ENCODE measurements at places on chromosomes 1 and 21. TPM values are rescaled to one million over a fixed set of nuclear protein-coding genes. Genes with fewer than 3 reads are reported as not detected.

Gene PRDM16
- 5.6 TPM for total RNA-seq

Gene SRP9
- total RNA-seq: 134 TPM

Gene HEYL
- 52.8 TPM for total RNA-seq

Gene HPCAL4
- total RNA-seq: 6.9 TPM

Gene INSRR
- total RNA-seq: 7.0 TPM

Gene IGSF3
- total RNA-seq: 27.2 TPM

Gene RNU1-1
- under 0.01 TPM for total RNA-seq
